Upper lobe of right lung (tissue), 1 donor: ENCODE measurements at places on chromosomes 11 and 22.

- no peak for DNase-seq
Observed at GRCh38 chr11:66437979-66438503, 607 bp downstream of the MRPL11 start.

- DNase-seq: no peak
Observed at GRCh38 chr11:1987024-1987423, 10.6 kb downstream of the H19 start.

DNA sequence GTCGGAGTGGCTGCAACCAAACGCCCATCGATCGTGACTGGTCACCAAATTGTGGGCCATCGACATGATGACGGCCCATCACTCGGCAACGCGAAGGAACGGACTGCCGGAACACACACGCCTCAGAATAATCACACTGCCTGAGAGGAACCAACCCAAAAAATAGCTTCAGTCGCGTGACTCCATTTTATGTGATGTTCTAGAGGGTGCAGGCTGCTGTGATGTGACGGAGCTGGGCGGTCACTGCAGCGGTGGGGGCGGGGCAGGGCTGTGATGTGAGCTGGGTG is 174.6 kb downstream of the CTTN start:
- DNase-seq: peak; percentile 27

GRCh38 chr22:26658671-26659478 is 1.5 kb downstream of the MIAT start:
- peak; percentile 63 for DNase-seq

- DNase-seq: no peak
Observed at GRCh38 chr11:93849751-93850593, 446 bp downstream of the VSTM5 start.

GRCh38 chr11:119000906-119001305 is 3.0 kb downstream of the CENATAC start:
- DNase-seq: no peak

- peak; percentile 98 for DNase-seq
Observed at GRCh38 chr22:20079745-20080444, at the start of gene DGCR8. Gene DGCR8, plus strand, starts transcription at chr22:20080241. Its CDS starts 5,723 bp downstream, at chr22:20085964.

GRCh38 chr11:129894278-129895125 is 876 bp downstream of the NFRKB start:
- DNase-seq: no peak

DNA sequence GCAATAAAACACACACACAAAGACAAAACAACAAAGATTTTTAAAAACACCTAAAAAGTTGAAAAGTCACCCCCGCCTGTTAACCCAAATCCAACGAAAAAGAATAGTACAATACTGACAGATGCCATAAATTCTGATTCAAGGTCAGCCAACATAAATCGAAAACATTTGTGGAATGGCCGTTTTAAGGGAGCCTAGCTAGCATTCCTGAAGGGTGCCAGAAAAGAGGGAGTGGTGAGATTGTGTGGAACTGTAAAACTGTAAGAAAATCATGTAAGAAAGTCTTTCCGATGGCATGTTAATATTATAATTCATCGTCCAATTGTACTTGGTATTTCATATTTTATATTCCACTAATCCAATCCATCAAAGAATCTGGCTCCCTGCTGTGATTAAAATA is 75.1 kb downstream of the RAB38 start:
- no peak for DNase-seq

GRCh38 chr11:18650859-18651557 is 16.9 kb upstream of the SPTY2D1 start:
- no peak for DNase-seq

GRCh38 chr11:88398372-88398771 is 60.8 kb upstream of the CTSC start:
- no peak for DNase-seq

DNA sequence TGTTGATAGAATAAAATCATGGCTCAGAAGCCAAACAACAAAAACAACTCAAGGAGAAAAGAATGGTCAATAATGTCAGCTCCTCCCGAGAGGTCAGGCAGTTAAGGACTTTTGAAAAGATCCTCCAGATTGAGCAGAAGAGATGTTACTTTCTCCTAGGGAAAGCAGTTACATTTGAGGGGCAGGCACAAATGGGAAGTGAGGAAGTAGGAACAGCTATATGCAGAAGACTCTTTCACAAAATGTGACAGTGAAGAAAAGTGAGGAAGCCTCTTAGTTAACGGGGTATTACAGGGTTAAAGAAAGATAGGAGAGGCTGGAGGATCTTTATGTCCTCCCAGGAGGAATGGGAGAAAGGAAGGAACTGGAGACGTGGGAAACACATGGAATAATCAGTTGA is 3.4 kb downstream of the DCHS1 start:
- DNase-seq: no peak

DNA sequence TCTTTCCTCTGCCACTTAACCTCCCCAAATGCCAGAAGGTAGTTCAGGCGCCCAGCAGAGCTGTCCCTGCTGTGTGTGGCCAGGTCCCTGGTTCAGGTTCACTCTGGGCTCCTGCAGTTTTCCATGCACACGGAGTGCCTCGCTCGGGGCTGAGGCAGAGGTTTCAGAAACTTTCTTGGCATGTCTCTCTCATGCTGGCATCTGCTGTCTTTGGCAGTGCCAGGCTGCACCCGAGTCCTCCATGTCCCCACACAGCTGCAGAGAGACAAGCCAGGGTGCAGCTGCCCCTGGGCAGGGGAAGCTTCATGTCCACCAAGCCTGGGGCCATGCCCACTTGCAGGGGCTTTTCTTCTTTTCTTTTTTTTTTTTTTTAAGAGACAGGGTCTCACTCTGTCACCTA is 7.0 kb upstream of the NEFH start:
- no peak for DNase-seq

DNA sequence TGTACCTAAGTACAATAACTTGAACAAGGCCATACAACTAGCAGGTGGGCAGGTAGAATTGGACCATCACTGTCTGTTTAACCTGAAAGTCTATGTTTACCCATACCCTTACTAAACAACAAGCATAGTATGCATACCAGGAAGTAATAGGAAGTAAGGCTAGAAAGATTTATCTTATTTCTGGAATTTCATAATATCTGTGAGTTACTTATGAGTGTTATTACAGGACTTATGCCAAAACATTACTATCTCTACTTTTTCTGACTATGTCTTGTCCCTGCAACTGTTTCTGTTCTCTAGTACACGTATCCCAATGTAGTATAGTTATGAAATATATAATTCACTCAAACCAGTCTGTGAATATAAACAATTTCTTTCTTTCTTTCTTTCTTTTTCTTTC is 1400.8 kb upstream of the TENM4 start:
- DNase-seq: no peak

- DNase-seq: no peak
Observed at GRCh38 chr22:45163099-45163450, 650 bp upstream of the NUP50 start.

GRCh38 chr11:107565219-107565937 is at the start of gene ALKBH8:
Gene ALKBH8, minus strand, starts transcription at chr11:107565735. Its CDS starts 4,842 bp downstream, at chr11:107560893.
- peak; percentile 86 for DNase-seq

DNA sequence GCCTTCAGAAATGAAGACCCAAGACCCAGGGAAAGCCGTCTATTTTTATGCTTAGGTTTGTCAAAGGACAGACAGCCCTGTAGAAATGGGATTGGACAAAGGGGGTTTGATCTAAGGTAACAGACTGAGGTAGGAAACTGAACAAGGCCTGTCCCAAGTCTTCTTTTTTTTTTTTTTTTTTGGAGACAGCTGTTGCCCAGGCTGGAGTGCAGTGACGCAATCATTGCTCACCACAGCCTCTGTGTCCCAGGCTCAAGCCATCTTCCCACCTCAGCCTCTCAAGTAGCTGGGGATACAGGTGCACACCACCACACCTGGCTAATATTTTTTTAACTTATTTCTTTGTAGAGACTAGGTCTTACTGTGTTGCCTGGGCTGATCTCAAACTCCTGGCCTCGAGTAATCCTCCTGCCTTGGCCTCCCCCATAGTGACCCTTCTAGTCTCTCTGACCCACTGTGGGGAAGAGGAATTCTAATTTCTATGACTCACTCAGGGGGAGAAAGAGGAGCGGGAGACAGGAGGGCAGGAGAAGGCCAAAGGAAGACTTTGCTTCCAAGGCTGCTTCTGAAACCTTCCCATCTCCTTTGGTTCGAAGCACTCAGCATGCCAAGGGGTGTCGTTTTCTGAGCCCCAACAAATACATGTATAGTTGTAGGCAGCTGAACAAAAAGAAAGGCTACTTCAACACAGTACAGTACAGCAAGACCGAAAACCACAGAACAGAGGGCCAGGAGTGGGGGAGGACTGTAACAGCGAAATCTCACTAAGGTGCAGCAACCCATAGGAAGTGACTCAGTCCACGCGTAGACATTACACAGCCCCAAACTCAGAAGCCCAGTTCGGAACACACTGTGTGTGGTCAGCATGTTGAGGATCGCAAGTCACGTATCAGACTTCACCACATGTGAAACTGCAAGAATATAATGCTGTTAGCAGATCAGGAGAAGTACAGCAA is 872 bp downstream of the TMA7B start:
- no peak for DNase-seq

DNA sequence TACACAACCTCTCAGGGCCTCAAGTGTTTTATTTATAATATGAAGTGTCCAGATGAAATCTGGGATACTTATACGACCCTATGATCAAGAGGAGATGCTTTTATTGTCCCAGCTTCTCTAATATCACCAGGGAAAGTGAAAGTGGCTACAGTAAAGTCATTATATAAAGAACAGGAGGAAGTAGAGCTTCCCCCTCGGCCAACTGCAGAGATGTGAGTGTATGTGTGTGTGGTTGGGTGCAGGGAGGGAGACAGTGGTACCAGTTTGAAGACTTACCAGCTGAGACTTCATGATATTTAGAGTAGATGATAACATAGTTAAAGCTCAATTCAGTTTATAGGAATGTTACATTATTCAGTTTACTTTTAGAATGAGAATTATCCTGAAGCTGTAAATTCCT is 373.6 kb upstream of the DDI1 start:
- DNase-seq: no peak

- DNase-seq: peak; percentile 20
Observed at GRCh38 chr22:29165321-29166060, 40.2 kb upstream of the EMID1 start.

GRCh38 chr22:46829941-46830715 is 67.7 kb downstream of the TBC1D22A start:
- DNase-seq: peak; percentile 49

- no peak for DNase-seq
Observed at GRCh38 chr11:115135936-115136335, 368.3 kb downstream of the CADM1 start.

DNA sequence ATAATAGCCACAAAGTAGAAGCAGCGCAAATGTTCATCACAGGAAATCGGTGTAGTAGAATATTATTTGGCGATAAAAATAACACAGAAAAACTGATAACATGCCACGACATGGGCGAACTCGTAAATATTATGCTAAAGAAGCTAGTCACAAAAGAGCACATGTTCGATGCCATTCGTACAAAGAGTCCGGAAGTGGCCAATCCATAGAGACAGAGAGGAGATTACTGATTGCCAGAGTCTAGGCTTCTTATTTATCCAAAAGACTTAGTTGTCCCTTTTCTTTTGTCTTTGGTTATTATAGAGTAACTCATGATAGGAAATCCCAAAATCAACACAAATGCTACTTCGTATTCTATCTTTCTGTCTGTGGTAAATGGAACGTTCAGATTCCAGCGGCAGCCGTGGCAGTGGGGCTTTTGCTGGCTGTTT is 56.5 kb downstream of the MED15 start:
- DNase-seq: no peak

DNA sequence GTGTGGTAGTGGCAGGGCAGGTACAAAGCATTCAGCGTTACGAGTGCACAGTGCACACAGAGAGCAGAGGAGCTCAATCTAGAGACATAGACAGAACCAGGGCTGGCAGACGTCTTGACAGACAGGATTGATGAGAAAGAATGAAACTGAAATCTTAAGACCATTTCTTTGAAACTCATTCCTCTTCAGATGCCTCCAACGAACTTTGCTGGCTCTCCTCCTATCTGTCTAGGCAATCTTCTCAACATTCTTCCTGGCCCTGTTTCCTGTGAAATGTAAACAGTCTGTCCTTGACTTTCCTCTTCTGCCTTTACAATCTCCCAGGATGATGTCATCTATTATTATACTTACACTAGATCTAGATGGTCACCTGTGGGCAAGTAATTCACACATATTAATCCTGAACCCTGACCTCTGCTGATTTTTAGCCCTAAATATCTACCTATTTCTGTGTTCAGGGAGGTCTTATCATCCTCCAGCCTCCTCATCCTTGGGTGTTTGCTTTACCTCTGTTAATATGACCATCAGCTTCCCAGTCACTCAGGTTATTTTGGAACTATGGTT is 119.5 kb downstream of the ENTHD1 start:
- DNase-seq: no peak

GRCh38 chr11:14340721-14341120 is 18.3 kb downstream of the RRAS2 start:
- DNase-seq: no peak

- no peak for DNase-seq
Observed at GRCh38 chr11:20275987-20276965, 87.2 kb upstream of the HTATIP2 start.

DNA sequence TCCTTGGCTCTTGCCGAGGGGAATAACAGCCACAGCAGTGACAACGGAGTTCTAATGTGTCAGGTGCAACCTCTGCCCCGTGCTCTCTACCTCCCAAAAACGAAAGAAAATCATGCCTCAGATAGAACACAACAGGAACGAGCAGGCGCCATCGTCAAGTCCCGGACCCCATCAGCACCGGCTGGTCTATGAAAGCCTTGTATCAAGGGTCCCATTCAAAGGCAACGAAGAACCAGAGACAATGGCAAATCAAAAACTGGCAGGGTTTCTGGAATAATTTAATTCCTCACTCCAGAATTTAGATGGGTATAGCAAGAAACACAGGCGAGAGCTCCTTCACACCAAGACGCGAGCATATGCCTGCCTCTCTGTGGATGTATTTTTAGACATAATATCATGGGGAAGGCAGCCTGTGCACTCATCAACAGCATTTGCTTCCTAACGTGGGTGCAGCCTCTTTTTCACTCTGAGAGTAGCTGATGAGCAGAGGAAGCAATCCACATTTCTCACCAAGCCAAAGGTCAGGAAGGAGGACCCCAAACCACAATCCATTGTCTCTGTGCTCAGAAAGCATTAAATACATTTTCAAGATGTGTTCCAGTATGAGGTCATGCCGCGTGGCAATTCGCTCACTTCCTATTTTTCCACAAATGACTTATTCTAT is 193.4 kb upstream of the BLID start:
- no peak for DNase-seq

GRCh38 chr11:72586321-72587090 is 87.7 kb downstream of the PDE2A start:
- DNase-seq: no peak

DNA sequence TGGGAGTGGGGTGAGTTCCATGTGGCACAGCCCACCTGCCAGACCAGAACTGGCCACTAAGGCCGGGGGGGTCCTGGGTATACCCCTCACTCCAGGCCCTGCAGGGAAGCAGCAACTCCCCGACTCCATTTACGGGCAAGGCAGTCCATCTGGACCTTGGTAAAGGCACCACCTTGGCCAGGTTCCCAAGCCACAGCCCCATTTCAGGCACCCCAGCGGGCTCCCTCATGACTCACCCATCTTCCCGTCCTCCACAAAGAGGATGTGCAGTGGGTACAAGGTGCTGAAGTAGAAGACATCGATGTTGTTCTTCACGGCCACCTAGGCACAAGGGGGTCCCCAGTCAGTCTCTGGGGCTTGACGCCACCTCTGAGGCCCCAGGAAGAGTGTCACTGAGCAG is 15.7 kb upstream of the RASL10A start:
- no peak for DNase-seq

- DNase-seq: no peak
Observed at GRCh38 chr11:62898027-62898426, 17.3 kb downstream of the SLC3A2 start.

GRCh38 chr22:38781033-38781432 is 12.9 kb downstream of the DNAL4 start:
- DNase-seq: no peak
